ENCODE measurements at places on chromosomes 12 and 14. TPM values are rescaled to one million over a fixed set of nuclear protein-coding genes. Genes with fewer than 3 reads are reported as not detected.

The TDRD9 gene
- total RNA-seq, result 0.76 TPM

The ACSS3 gene
- 0.26 TPM for total RNA-seq

The HAL gene
- total RNA-seq, result 0.25 TPM

The TMEM229B gene
- 1.1 TPM for total RNA-seq

The FSCB gene
- not detected for total RNA-seq

The FGFR1OP2 gene
- total RNA-seq, result 60.1 TPM

The FIGNL2 gene
- 0.39 TPM for total RNA-seq

The ISM2 gene
- total RNA-seq, result under 0.01 TPM

Measured in dermis microvascular lymphatic vessel endothelial cell (primary cell).